ENCODE measurements at places on chromosomes 12 and 14.

DNA sequence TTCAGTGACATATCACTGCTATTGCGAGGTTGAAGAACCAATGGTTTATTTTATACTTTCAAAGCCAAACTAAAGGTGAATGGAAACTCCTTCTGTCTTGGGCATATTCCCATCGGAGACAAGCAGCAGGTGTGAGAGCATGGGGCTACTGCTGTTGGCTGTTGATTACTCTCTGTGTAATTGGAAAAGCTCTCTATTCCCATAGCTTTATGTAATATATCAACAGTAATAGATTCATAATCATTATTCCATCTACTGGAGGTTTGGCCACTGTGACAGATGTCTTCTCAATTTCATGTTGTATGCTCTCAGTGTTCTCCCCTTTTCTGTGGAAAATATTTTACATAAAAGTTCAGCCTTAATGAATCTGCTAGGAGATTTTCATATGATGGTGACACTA, 352.0 kb downstream of the BTG1 start:
- DNase-seq, result no peak

DNA sequence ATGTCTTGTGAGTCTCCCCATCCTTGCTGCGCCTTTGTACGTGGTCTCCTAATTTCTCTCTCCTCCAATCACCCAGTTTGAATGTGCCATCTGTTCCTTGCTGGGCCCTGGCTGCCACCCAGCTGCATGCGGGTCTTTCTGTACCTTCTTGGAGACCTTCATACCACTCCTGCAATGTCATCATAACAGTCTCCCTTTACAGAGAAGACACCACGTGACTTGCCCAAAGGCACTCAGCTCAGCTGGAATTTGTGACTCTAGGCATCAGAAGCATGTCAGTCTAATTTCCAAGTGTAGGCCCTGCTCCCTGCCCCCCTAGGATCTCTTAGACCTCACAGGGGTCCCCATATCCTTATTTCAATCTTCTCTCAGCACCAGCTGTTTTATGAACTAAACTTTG, 284.2 kb downstream of the TTC8 start:
- no peak for DNase-seq

DNA sequence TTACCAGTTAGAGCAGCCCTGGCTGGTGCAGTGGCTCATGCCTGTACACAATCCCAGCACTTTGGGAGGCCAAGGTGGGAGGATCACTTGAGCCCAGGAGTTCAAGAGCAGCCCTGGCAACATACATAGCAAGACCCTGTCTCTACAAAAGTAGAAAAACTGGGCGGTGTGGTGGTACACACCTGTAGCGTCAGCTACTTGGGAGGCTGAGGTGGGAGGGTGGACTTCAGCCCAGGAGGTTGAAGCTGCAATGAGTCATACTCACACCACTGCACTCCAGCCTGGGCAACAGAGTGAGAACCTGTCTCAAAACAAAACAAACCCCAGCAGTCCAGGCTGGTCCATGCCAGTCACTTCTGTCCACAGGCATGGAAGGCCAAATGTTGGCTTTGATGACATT, 7.4 kb downstream of the COX14 start:
- peak; percentile 24 for DNase-seq

DNA sequence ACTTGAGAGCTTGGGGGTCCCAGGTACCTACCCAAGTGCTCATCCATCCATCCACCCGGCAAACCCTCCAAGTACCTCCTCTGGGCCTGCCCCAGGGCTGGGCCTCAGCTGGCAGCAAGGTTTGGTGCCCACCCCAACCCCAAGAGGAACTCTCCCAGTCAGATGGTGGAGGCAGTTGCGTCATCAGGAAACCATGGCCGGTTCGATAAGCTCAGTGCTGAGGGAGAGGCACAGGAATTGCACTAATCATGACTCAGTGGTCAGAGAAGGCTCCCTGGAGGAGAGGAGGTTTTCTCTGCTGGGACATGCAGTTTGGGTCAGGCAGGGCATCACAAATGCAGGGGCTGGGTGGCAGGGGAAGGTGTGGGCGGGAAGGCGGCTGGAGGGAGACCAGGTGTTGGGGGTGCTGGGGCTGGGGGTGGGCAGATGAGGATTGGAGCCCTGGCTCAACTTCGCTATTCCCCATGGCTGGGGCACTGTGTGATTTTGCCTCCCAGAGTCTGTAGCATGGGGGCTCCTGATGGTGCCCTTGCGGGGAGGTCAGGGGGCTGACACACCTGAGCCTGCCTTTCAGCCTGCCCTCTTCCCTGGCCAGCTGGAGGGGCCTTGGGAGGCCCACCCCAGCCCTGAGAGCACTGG, 32.2 kb downstream of the SH2B3 start:
- DNase-seq, result no peak

DNA sequence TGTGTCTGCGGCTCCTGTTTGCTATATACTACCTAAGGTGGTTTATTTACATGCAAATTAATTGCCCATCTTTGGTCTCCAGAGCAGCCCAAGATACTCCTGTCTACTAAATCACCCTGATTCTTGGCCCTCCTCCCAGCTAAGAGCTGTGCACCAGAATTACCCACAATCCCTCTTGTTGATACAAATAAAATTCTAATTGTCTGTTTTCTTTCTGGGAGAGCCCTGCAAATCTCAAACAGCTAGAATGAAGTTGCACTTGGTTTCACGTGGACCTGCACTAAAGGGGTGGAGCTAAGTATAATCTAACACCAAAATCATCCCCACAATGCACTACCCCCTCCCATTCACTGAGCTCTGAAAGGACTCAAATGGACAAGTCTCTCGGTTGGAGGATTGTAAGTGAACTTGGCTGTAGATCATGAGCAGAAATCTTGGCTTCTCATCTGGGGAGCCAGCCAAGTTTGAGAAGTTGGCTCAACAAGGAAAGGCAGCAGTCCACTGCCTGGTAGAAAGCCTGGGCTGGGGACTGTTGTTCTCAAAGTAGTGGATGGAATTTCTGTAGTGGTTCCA, 6.6 kb downstream of the MAX start:
- no peak for DNase-seq
